ENCODE measurements at places on chromosomes 7 and 10. TPM values are rescaled to one million over a fixed set of nuclear protein-coding genes. Genes with fewer than 3 reads are reported as not detected.

- peak; percentile 7 for DNase-seq
Measured at GRCh38 chr10:30493609-30494530, 59.9 kb downstream of the MAP3K8 start.

The MYO3A gene
- not detected for polyA plus RNA-seq

The FAM25A gene
- polyA plus RNA-seq, result not detected

The GPR15LG gene
- polyA plus RNA-seq, result not detected

The LRRD1 gene
- polyA plus RNA-seq, result 0.06 TPM

DNA sequence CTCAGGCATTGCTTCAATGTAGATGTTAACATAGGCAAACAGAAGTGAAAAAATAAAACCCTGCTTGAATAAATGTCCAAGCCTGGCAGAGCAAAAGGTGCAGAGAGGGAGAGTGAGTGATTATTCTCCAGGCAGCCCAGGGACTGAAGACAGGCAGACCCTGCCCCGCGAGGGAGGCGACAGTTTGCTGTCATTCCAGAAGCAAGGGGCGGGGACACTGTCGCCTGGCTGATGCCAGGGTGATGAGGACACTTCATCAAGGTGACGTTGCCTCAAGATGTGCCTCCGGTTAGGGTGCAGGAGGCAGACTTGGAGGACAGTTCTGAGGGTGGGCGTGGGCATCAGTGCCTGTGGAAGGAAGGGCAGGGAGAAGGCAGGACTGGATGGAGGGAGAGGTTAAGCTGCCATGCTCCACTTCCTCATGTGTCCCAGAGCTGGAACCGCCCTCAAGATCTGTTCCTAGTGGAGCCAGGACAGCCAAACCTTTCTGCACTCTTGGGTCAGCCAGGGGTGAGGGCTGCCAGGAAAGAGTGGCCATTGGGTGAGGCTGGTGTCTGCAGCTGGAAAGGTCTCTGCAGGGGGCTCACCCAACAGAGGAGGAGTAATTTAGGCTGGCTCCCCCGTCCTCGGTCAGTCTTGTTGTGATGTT lies 560.5 kb upstream of the MKI67 start:
- no peak for DNase-seq

The RASA4B gene
- 9.5 TPM for polyA plus RNA-seq

DNA sequence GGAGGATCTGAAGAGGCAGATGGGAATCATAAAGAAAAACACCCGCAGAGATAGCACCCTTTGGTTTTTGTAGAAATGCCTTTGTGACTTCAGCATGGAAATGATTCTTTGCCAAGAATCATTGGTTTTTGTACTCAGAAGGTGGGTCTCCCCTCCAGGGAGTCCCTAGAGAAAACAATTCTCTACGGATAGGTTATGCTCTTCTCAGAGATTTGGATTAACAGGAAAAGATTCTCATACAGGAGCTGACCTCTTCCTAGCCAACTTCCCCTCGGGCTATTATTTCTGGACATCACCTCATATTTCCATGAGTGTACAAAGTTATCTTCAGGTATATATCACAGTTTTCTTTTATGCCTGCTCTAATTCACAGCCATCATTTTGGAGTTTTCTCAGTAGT lies 274.2 kb upstream of the HABP2 start:
- no peak for DNase-seq

The PIP gene
- not detected for polyA plus RNA-seq

The CTAGE6 gene
- 0.02 TPM for polyA plus RNA-seq

DNA sequence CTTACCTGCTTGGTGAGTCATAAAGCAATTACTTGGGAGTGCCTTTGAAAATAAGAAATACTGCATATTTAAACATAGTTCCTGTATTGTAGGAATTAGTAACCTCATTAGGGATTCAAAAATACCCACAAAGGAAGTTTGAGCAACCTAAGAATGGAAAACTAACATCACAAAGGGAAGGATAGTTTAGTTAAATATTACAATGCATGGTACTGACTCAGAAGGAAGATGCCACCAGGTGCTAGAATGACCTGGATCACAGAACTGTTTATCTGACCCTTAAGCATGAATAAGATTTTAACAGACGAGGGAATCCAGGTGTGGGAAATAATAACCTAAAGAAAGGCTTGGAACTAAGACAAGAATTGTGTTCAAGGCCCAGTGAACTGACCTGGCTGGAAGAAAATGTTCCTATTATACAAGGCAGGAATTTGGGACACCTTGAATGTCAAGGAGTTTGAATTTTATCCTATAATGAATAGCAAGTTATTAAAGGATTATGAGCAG lies 106.4 kb downstream of the GSAP start:
- DNase-seq, result no peak

DNA sequence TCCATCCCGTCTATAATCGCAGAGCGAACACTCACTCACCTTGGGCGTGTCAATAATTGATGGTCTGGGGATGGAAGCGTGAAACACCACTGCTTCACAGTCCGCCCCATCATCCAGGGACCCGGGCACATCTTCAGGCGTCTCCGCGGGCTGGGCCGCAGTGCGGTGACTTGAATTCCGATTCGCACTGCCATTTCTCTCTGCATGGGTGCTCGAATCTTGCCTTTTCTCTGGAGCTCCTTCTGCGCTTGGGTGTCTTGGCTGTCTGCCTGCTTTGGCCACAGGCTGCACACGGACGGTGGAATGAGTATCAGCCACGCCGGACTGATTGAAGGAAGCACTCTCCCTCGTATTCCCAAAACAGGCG lies 500 bp downstream of the FAM107B start:
- DNase-seq, result no peak

DNA sequence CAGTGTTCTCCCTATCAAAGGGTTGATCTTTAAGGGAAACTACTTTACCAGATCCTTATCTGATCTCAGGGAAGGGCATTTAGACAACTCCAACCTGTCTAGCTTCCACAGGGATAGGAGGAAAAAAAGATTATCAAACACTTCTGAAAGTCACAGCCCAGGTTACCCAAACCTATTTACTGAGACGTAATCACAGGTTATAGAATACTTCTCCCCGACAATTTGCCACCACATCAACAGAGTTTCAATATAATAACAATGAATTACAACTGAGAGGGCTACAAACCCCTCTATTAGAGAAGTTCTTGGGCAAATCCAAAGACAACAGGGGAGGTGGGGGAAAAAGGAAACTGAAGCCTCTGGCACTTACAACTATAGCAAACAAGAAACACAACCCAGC lies 26.3 kb downstream of the CFAP70 start:
- no peak for DNase-seq

- no peak for DNase-seq
Measured at GRCh38 chr10:114767986-114768821, 53.4 kb upstream of the FHIP2A start.

The UBN2 gene
- 1.8 TPM for polyA plus RNA-seq

GRCh38 chr7:157996359-157997079 lies 591.1 kb downstream of the PTPRN2 start:
- no peak for DNase-seq

The CYREN gene
- 39.4 TPM for polyA plus RNA-seq

DNA sequence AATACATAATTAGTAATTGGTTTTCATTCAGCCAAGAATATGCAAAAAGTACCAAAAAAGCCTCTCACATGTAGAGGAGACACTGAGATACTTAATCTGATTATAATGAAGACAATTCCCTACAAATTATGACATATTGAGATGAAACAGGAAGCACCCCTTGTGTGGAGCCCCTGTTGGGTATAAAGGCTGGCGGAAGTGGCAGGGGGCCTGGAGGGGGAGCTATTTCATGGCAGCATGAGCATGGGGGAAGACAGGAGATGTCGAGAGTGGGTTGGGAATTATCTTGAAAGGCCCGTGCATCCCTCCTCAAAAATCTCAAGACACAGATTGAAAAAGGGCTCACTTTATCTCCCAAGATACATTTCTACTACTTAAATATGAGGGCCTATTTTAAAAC lies 96.9 kb downstream of the PIP4K2A start:
- DNase-seq, result no peak

The CLRN3 gene
- not detected for polyA plus RNA-seq

DNA sequence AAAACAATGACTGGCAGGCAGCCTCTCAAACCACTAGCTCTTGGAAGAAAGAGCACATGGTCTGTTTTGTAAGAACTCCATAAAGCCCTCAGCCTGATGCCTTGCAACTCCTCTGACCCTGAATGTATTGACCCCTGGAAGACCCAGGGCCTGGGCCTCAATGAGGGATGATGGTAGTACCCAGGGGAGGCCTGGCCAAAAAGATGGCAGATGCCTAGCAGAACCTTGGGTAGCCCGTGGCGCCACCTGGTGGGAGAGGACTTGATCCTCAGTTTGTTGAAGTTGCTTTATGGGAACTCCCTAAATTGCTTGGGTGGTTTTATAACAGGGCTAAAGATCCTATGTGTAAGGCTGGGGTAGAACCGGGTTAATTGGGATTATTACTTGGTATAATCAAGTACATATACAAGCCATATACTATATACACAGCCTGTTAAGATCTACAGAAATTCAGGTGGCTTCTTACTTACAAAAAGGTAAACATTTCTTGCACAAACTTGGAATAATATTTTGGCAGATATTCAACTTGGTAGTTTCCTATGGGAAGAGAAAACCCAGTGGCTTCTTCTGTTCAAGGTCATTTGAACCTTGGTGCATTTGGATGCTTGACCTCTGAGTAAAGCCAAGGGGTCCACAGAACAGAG lies 95.8 kb upstream of the CACUL1 start:
- DNase-seq, result no peak

GRCh38 chr7:69608878-69609277 lies 10.6 kb downstream of the AUTS2 start:
- DNase-seq, result no peak

GRCh38 chr7:33423646-33424020 lies 294.3 kb downstream of the BBS9 start:
- DNase-seq, result no peak

The PRKG1 gene
- 11.6 TPM for polyA plus RNA-seq

The PALD1 gene
- 0.10 TPM for polyA plus RNA-seq

The MUC3A gene
- not detected for polyA plus RNA-seq

DNA sequence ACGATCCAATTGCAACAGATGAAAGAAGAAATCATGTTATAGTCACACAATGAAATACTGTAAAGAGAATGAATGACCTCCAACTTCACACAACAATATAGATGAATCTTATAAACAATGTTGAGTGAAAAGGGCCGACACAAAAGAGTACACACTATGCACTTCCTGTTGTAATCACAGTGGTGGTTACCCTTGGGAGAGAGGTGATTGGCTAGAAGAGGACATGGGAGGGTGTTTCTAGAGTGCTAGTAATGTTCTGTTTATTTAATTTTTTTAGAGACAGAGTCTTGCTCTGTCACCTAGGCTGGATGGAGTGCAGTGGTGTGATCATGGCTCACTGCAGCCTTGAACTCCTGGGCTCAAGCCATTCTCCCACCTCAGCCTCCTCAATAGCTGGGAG lies 82.5 kb downstream of the NDUFB2 start:
- DNase-seq, result no peak

The NME8 gene
- not detected for polyA plus RNA-seq

DNA sequence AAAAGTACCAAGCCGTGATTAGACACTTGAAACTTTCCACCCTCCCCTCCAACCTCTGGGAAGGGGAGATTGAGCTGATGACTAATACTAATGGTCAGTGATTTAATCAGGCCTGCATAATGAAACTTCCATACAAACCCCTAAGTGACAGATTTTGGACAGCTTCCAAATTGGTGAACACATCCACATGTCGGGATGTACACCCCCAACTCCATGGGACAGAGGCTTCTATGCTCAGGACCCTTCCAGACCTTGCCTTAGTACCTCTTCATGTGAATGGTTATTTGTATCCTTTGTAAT lies 4.8 kb downstream of the NUB1 start:
- DNase-seq, result no peak

GRCh38 chr10:68171539-68172080 lies 60.3 kb downstream of the ATOH7 start:
- no peak for DNase-seq

GRCh38 chr10:129966370-129966888 lies 2.4 kb upstream of the EBF3 start:
- no peak for DNase-seq

- DNase-seq, result no peak
Measured at GRCh38 chr10:26437637-26438461, at the start of gene APBB1IP. Gene APBB1IP, plus strand, starts transcription at chr10:26438341. Its CDS starts 53,986 bp downstream, at chr10:26492327.

The SKIDA1 gene
- polyA plus RNA-seq, result 0.60 TPM
